IMR-90 (cell line): ENCODE measurements at places on chromosomes 11 and 22.

GRCh38 chr11:60783141-60783484, 2.0 kb upstream of the MS4A10 start:
- DNase-seq: no peak

GRCh38 chr11:70128435-70128906, 50.4 kb downstream of the ANO1 start:
- no peak for DNase-seq

GRCh38 chr22:42661985-42662831, 13.0 kb upstream of the CYB5R3 start:
- peak; percentile 53 for DNase-seq

GRCh38 chr11:17197431-17197898, 10.3 kb downstream of the PIK3C2A start:
- peak; percentile 43 for DNase-seq

GRCh38 chr22:29782061-29782845, 15.1 kb downstream of the UQCR10 start:
- DNase-seq: peak; percentile 46

GRCh38 chr11:111932611-111932950, 4.6 kb upstream of the DIXDC1 start:
- peak; percentile 28 for DNase-seq

DNA sequence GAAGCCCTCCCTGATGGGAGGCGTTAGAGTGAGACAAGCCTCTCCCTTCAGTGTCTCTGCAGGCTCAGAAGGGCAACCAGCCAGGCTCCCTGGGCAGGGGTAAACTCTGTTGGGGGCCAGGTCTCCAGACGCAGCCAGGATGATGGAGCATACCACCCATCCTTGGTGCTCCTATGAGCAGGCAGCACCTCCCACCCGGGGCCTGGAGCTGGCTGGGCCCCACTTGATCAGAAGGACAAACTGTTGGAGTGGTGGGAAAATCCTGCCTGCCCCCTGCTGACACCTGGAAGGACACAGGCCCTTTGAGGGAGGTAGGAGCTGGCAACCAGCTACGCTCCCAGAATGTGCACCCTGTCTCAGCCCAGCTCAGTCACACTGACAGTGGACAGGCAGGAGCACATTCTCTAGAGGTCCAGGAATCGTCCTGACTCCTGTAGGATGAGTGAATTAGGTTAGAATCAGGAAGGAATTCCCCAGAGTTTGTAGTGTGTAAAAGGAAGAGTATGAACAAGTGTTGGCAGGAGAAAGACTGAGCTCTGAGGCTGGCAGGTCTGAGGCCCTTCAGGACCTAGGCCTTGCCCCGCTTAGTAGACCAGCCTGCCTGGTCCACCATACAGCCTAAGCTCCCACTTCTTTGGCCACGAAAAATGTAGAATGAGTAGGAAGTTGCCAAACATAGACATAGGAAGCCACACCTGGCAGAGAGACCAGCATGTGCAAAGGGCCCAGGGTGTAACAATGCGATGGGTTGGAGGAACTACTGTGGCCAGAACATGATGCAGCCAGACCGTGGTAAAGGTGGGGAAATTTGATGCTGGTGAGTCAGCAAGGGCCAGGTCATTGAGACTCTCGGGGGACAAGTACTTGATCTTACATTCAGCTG, 19.1 kb downstream of the ARHGEF17 start:
- DNase-seq: peak; percentile 82

DNA sequence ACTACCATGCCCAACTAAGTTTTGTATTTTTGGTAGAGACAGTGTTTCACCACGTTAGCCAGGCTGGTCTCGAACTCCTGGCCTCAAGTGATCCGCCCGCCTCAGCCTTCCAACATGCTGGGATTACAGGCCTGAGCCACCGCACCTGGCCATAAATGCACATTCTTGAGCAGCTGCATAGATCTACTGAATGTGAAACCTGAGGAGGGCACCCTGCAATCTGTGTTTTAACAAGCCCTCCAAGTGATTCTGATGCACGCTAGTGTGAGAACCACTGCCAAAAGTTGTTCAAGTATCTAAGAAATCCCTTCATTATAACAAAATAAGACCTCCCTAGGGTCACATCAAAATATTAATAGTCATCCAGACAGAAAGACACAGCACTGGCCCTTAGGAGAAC, 89.3 kb downstream of the RDX start:
- DNase-seq: no peak

GRCh38 chr11:45676522-45677095, 11.2 kb upstream of the CHST1 start:
- DNase-seq: no peak

GRCh38 chr11:6757373-6757967, 14.3 kb downstream of the OR2AG2 start:
- DNase-seq: peak; percentile 59

DNA sequence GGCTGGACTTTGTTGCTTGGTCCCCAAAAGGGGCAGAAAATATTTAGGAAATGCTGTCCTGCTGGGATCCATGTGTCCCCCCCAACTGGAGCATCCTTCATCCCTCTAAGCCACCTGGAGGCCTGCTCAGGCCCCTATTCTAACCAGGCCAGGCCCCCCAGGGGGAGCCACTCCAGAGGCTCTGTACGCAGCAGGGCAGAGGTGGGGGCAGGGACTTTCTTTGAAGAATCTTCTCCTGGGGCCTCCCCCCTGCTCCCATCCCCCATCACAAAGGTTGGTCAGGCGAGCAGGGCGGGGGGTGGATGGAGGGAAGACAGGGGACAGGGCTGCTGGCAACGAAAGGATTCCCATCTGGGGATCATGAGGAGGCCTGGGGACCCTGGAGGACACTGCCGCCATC, 170.8 kb downstream of the MN1 start:
- DNase-seq: no peak

GRCh38 chr11:102986815-102987214, 31.3 kb upstream of the MMP13 start:
- peak; percentile 88 for DNase-seq

GRCh38 chr22:45757068-45757467, 85.4 kb downstream of the ATXN10 start:
- peak; percentile 14 for DNase-seq

GRCh38 chr11:13954591-13954990, 7.9 kb upstream of the SPON1 start:
- DNase-seq: no peak

GRCh38 chr11:74566146-74566960, 26.0 kb upstream of the POLD3 start:
- DNase-seq: no peak

DNA sequence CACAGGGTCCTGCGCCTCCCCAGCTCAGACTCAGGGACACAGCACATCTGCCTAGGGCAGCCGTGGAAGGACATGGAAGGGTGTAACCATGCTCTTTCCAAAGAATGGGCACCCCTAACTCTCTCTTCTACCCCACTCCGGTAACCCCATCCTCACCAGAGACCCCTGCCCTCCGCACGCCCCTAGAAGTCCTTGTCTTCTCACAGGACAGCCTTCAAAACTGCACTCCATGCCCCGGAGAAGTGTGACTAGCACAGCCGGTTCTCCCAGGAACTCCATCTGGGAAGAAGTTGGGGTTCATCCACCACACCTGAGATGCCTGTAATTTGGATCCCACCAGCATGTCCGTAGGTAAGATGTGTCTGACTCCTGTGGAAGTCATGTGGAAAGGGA, 25.0 kb downstream of the P2RY2 start:
- DNase-seq: no peak

GRCh38 chr11:291281-292210, 2.6 kb downstream of the PGGHG start:
- no peak for DNase-seq

DNA sequence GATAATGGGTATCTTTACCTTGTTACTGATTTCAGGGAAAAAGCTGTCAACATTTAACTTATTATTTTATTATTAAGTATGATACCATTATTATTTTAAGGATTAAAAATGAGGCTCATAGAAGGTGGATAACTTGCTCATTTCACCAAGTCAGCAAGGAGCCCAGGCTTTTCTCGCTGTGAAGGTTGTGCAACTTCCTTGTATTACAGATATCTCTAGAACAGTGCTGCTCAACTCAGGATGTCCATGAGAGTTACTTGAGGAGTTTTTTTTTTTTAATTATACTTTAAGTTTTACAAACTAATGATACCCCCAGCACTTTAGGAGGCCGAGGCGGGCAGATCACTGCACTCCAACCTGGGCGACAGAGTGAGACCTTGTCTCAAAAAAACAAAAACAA, 98.2 kb downstream of the INSC start:
- no peak for DNase-seq

DNA sequence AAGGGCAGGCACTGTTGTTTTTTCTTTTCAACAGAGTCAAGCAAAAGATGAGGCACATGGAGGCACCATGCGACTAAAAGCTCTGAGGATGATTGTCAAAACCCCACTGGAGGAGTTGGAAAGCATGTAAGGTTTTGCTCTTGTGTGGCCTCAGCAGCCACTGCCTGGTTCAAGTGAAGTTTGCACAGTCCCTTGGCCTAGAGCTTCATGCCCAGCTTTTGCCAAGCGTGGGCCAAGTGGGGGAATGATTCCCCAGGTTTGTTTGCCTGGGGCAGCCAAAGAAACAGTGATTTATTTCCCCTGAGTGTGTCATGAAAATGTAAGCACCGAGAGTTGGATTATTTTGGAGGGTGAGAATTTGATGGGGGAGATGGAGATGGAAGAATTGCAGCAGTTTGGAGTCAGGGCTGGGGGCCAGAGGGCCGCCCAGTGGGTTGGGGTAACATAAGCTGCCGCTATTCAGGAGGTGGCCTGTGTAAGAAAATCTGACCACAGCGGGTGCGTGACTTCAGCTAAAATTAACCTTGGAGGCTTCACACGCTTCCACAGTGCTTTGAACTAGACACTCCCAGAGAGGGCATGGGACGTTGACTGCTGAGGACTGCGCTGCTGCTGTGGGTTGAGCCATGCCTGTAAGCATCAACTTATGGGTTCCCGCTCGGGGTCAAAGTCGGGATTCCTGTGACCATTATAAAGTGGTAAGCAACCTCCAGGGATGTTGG, 100.7 kb downstream of the NAV2 start:
- DNase-seq: no peak

- DNase-seq: no peak
Measured at GRCh38 chr11:103994094-103994493, 42.3 kb upstream of the DDI1 start.

- no peak for DNase-seq
Measured at GRCh38 chr11:2169005-2169378, 2.6 kb downstream of the TH start.

GRCh38 chr11:1062075-1062820, 12.4 kb upstream of the MUC2 start:
- DNase-seq: no peak

DNA sequence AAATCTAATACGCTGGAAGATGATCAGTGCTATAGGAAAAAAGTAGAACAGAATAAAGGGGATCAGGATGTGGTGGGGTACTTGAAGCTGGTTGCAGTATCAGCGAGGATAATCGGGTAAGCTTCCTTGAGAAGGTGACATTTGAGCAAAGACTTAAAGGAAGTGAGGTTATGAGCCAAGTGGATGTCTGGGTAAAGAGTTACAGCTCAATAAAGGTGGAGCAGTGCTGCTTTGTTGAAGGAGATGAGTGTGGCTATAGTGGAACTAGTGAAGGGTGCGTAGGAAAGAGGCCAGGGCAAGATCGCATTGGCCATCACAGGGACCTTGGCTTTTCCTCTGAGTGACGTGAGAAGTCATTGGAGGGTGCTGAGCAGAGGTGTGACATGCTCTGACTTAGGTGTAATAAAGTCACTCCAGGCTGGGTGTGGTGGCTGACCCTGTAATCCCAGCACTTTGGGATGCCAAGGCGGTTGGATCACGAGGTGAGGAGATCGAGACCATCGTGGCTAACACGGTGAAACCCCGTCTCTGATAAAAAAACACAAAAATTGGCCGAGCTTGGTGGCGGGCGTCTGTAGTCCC, 2.3 kb upstream of the SYVN1 start:
- DNase-seq: no peak

DNA sequence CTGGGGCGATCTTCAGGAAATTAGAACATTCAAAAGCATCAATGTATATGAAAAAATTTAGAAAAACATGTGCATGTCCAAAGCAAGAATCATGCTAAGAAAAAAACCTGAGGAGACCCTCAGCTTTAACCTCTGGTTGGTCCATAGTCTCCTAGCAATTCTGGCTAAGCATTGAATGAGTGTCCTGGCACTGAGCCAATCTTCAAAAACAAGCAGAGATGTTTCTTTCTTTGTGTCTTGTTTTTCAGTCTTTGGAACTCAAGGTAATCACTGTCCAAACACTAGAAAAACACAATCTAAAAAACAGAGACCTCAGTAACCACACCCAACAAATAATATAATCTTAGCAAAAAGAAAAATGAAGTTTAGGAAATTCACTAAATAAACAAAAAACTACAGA, 205.4 kb upstream of the CARD18 start:
- DNase-seq: no peak

- peak; percentile 33 for DNase-seq
Measured at GRCh38 chr11:111571829-111572501, 30.3 kb upstream of the SIK2 start.

GRCh38 chr11:128399251-128400121, 187.9 kb downstream of the ETS1 start:
- DNase-seq: peak; percentile 87

DNA sequence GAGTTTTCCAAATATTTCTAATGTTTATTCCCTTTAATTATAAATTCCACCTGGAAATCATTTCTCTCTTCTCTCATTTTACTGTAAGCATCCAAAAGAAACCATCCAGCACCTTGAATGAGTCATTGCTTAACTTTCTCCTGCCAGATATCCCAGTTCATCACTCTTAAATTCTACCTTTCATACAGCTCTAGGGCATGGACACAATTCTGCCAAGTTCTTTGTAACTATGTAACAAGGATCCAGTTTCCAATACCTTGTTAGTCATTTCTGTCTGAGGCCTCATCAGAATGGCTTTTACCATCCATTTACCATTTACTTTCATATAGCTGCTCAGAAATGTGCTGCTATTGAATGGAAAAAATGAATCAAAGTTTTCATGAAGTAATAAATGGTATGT, 455.4 kb upstream of the TENM4 start:
- peak; percentile 48 for DNase-seq

GRCh38 chr11:128548649-128549255, 38.6 kb downstream of the ETS1 start:
- peak; percentile 32 for DNase-seq

DNA sequence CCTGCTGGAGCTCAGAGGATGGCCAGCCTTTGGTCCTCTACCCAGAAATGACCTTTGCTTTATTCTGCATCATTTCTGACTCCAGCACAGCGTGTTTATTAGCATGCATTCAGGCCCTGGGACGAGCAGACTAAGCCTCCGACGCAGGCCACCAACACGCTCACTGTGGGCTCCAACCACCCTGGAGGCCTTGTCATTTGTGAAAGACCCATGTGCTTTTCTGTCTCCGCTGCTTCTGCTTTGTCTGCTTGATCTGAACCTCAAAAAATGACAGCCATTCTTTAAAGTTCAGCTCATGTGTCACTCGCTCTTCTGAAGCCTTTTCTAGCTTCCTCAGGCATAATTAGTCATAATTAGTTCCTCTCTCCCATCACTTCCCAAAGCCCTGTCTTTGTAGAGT, 109.1 kb upstream of the TIMP3 start:
- no peak for DNase-seq
